Natural killer cell treated with Interleukin-12 subunit alpha and Interleukin-12 subunit beta and Interleukin-15 and Interleukin-18, amount 100 ng/mL, for 72 hours (primary cell): ENCODE measurements at places on chromosomes 7 and 10. TPM values are rescaled to one million over a fixed set of nuclear protein-coding genes. Genes with fewer than 3 reads are reported as not detected.

MACC1 gene
- 5.5 TPM for total RNA-seq

HTR5A gene
- total RNA-seq = not detected

CALML5 gene
- not detected for total RNA-seq

SPAM1 gene
- not detected for total RNA-seq

UNC5B gene
- total RNA-seq = not detected

DNA sequence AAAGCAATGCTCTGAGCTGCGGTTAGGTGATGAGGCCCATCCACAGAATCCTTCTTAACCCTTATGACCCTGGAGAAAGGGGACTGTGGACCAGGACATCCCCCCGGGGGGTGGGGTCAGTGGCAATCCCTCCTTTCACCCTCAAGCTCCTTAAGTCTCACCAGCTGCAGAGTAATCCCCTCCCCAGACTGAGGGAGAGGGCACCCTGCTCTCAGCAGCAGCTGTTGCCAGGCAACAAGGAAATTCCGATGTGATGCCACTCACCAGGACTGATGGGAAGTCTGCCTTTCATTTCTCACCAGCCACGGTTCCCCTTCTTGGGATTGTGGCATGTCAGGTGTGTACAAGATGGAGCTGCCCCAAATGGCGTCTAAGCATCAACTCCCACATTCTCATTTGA, 129.6 kb downstream of the DOCK1 start:
- DNase-seq = no peak

GRCh38 chr7:130901209-130901783, 167.3 kb upstream of the KLF14 start:
- DNase-seq = no peak

- no peak for DNase-seq
Observed at GRCh38 chr7:157032128-157032527, 21.7 kb upstream of the MNX1 start.

GRCh38 chr7:85172530-85172941, 14.3 kb downstream of the SEMA3D start:
- no peak for DNase-seq

DNA sequence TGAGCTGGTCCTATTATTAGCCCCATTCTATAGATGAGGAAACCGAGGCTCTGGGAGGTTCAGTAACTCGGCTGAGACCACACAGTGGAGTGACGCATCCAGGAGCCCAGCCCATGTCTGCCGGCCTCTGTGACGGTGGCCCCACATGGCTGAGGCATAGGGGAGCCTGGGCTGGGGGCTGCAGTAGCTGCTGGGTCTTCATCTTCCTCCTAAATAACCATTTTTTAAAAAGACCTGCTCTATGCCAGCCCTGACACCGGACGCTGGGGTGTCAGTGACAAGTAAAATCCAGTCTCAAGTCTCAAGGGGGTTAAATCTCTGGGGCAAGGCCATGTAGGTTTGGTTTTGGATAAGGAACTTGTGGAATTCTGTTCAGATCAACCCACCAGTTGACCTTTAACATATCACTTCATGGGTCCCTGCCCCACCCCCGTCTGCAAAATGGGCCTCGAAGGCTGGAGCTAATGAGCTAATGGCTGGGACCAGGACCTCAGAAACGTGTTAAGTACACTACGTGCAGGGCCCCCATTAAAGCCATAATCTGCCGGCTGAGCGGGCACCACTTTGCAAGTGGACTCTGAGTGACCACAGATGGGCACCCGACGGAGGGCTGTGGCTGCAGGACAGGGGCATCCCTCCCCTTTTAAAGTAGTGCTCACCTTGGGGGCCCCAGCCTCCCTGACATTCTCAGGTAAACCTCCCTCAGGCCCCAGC, 136.5 kb upstream of the UNC5B start:
- DNase-seq = peak; percentile 56

DNA sequence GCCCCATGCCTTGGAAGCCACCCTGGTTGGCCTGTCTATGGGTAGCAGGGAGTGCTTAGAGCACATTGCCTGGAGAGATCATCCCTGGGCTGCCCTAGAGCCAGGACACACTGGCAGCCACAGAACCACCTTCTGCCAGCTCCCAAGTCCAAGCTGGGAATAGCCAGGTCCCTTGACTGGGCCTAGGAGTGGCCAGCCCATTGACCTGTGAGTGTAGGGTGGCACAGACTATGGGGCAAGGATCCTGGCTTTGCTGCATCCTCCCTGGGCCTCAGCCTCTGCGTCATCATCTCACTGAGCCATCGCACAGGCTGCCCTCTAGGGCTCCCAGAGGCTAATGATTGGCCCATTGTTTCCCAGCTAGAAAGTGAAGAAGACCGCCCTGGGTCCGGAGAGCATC, 7.0 kb downstream of the AQP1 start:
- DNase-seq = no peak

DNA sequence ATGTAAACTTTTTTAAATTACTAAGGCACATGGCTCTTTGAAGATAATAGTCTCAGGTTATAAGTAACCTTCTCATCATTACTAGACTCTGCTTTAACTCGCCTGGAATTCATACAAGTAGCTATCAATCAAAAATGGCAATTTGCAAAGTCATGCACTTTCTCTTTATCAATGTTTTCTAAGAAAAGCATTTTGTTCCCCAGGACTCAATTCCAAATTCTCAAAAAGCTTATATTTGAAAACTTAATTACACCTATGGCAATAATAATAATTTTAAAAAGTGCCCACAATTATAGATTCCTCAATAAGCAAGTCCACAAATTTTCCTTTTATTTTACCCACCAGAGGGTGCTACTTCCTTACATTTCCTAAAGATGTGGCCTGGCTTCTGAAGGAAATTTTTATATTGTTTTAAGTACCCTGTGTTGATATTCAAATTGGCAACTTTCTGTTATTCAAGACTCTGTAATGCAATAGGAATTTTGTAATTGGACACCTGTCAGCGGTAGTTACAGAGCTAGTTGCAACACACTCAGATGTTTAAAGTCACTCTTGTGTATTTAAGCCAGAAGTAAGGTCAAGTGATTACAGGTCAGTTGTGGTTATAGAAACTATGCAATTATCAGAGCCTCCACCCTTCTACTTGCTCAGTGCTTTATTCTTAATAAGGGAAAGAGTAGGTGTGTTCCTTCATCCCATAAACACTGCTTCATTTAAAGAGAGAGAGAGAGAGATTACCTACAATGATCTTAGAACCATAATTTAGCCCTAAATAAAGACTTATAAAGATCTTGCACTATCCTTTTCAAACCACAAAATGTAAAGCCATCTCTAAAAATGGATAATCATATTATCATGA, 47.1 kb upstream of the HYAL4 start:
- DNase-seq = no peak
